ENCODE measurements at places on chromosomes 13 and 19.

GRCh38 chr19:1911098-1911497, 5.9 kb downstream of the ADAT3 start:
- no peak for DNase-seq

GRCh38 chr13:32811297-32811800, 204.9 kb upstream of the KL start:
- DNase-seq, result no peak

GRCh38 chr13:113275387-113275786, 21.7 kb upstream of the LAMP1 start:
- peak; percentile 59 for DNase-seq

DNA sequence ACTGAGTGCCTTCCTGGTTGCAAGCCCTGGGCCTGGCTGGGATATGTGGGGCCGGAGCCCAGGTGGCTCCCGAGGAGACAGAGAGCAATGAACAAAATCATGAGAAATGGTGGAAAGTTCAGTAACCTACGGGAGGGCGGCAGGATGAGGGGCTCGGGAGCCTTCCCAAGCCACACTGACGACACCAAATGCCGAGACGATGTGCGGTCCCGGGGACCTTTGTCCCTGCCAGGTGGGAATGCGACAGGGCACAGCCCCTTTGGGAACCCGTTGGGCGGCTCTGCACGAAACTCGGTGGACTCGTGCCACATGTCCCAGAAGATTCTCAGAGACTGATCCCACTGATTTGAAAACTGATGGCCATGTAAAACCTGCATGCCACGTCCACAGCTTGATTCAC, 11.7 kb upstream of the ZNF14 start:
- no peak for DNase-seq

DNA sequence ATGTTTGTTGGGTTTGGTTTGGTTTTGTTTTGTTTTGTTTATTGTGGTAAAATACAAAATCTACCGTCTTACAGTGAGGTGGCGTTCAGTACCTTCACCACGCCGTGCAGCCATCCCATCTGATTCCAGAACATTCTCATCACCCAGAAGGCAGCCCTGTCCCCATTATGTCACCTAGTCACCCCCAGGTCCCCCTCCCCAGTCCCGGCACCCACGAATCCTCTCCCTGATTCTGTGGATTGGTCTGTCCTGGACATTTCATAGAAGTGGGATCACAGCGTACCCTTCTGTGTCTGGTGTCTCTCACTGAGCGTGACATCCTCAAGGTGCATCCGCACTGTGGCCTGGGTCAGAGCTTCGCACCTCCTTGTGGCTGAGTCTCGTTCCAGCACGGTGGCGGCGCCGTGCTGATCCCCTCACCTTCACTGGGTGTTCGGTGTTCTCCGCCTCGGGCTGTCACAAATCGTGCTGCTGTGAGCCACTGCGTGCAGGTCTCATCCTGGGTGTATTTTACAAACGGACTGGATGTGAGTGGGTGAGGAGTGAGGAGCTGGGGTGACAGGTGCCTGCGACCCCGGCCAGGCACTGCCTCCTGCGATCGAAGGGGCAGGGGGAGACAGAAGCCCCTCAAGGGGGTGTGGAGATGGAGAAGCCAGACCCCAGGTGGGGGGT, 580 bp upstream of the TEKTIP1 start:
- no peak for DNase-seq

- no peak for DNase-seq
Observed at GRCh38 chr13:73913751-73914518, 220.3 kb downstream of the KLF12 start.

DNA sequence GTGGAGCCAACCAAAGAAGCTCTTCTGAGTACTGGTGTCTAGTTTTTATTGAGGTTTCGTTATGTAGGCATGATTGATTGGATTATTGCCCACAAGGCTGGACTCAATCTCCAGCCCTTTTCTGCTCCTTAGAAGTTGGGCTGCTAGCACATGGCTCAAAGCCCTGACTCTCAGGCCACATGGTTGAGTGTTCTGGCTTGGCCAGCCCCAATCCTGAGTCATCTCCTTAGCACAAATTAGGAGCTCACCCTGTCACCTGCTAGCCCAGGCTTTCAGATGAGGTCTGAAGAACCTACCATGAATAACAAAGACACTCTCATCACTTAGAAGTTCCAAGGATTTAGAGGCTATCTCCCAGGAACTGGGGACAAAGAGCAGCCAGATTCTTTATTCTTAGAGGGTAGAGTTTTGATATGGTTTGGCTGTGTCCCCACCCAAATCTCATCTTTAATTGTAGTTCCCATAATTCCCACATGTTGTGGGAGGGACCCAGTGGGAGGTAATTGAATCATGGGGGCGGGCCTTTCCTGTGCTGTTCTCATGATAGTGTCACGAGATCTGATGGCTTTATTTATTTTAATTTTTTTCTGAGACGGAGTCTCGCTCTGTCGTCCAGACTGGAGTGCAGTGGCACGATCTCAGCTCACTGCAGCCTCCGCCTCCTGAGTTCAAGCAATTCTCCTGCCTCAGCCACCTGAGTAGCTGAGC, 11.3 kb downstream of the DPY19L3 start:
- DNase-seq, result no peak

DNA sequence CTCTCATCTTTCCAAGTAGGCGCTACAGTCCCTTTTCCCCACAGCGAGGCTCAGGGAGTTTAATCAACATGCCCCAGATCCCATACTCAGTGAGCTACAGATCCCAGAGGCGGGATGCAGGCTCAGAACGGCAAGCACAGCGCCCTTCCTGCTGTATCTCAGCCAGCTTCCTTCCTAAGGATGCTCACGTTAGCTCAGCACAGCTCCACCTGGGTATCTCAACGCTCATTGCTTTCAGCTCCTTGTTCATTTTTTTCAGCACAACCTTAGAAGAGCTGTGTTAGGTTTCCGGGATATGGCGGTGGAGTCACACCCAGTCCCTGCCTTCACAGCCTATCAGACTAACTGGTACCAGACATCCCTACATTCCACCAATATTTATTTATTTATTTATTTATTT, 3.1 kb upstream of the MEGF8 start:
- DNase-seq, result no peak

GRCh38 chr19:44648631-44649251, 5.0 kb downstream of the PVR start:
- no peak for DNase-seq

DNA sequence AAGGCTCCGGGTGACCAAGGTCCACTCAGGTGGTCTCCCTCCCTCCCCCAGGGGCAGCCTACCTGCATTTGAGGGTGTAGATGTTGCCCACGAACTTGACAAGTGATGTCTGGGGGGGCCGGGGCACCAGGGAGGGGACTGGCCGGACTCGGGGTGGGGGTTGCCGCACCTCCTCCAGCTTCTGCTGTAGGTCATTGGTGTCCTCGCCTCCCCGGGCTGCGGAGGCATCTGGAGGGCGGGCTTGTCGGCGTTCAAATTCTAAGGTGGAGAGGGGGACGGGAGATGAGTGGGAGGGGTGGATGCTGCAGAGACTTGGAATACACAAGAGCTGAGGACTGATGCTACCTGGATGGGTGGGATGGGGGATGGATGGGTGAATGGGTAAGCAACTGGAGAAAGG, 5.3 kb upstream of the AKAP8L start:
- no peak for DNase-seq

GRCh38 chr19:9786342-9786741, 17.8 kb upstream of the ZNF846 start:
- no peak for DNase-seq

Measured in NCI-H774 (cell line).